Kidney (tissue), 22 donors: ENCODE measurements at places on chromosomes 12 and 14.

GRCh38 chr14:45252366-45253069 lies 484 bp downstream of the MIS18BP1 start:
- peak overlapping the region; percentile 94 for H3K27ac ChIP-seq
- no peaks in the 10 kb centered on the region for H3K36me3 ChIP-seq
- no peaks in the 10 kb centered on the region for H3K27me3 ChIP-seq
- peak overlapping the region; percentile 85 for H3K4me3 ChIP-seq
- DNase-seq: peak; percentile 20
- peaks cover 4% of the 10 kb centered on the region for H3K4me1 ChIP-seq

- H3K36me3 ChIP-seq: no peaks in the 10 kb centered on the region
- no peak for DNase-seq
- H3K27ac ChIP-seq: no peak overlapping the region
- H3K4me3 ChIP-seq: no peak overlapping the region
- H3K27me3 ChIP-seq: no peaks in the 10 kb centered on the region
These were observed 41.0 kb downstream of the HSD17B6 start for GRCh38 chr12:56804169-56804568.

DNA sequence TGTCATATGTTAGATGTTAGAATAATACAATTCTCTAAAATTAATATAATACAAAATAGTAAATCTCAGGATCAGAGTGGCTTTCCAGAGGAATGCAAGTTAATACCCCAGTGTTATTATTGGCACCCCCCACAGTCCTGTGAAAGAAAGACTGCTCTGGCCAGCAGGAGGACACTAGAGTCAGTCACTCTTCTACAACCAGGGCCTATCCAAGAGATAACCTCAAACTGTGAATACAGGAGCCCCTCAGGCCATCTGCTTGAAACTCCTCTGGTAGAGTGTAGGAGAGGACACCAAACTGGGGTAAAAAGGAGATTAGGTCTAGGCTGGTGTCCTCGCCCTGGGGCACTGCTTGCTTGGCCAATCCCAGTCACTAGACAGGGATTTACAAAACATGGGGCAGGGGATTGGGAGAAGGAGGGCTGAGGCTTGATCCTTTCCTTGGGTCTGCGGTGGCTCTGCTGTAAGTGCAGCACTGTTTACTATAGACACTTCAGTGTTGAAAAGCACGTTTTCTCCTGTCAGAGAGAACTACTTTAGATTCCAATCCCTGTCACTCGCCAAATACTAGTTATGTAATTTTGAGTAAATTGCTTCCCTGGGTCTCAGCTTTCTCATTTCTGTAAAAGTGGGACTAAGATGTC lies 44.5 kb upstream of the PTPRR start:
- no peaks in the 10 kb centered on the region for H3K27me3 ChIP-seq
- H3K36me3 ChIP-seq: no peaks in the 10 kb centered on the region
- H3K4me3 ChIP-seq: no peak overlapping the region
- DNase-seq: no peak
- H3K27ac ChIP-seq: no peak overlapping the region

DNA sequence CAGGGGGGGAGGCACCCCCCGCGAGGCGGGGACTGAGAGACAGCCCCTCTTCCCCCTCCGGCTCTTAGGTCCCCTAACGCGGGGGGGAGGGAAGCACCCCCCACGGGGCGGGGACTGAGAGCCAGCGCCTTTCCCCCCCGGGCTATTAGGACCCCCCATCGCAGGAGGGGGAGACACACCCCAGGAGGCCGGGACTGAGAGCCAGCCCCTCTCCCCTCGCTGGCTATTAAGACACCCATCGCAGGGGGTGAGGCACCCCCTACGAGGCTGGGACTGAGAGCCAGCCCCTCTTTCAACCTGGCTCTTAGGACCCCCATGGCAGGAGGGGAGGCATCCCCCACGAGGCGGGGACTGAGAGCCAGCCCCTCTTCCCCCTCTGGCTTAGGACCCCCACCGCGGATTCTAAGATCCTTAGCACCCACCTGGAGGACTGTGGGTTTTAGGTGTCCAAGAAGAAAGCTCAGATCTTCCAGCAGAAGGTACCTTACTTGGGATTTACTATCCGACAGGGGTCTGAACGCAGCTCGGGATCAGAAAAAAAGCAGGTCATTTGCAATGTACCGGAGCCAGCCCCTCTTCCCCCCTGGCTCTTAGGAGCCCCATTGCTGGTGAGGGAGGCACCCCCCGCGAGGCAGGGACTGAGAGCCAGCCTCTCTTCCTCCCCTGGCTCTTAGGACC lies 197.8 kb upstream of the PZP start:
- no peak overlapping the region for H3K4me3 ChIP-seq
- H3K27ac ChIP-seq: no peak overlapping the region
- DNase-seq: no peak
- H3K36me3 ChIP-seq: no peaks in the 10 kb centered on the region
- H3K27me3 ChIP-seq: no peaks in the 10 kb centered on the region
- no peaks in the 10 kb centered on the region for H3K4me1 ChIP-seq

DNA sequence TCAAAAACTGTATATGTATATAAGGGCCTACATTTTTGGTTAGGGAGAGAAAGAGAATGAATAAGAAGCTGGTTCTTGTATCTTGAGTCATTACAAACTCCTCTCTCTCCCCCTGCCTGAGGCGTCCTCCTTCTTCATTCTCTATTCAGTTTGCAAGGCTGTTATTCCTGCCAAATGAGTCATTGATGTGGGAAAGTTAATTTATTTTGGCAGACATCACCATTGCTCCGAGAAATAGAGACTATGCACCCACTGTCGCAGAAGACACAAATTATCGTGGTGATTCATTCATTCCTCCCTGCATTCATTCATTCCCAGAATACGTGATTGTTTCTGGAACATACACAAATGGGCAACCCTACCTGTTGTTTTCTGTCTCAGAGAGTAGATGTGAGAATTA lies 112.5 kb upstream of the MED13L start:
- no peak overlapping the region for H3K4me3 ChIP-seq
- no peak overlapping the region for H3K27ac ChIP-seq
- H3K27me3 ChIP-seq: no peaks in the 10 kb centered on the region
- DNase-seq: no peak

DNA sequence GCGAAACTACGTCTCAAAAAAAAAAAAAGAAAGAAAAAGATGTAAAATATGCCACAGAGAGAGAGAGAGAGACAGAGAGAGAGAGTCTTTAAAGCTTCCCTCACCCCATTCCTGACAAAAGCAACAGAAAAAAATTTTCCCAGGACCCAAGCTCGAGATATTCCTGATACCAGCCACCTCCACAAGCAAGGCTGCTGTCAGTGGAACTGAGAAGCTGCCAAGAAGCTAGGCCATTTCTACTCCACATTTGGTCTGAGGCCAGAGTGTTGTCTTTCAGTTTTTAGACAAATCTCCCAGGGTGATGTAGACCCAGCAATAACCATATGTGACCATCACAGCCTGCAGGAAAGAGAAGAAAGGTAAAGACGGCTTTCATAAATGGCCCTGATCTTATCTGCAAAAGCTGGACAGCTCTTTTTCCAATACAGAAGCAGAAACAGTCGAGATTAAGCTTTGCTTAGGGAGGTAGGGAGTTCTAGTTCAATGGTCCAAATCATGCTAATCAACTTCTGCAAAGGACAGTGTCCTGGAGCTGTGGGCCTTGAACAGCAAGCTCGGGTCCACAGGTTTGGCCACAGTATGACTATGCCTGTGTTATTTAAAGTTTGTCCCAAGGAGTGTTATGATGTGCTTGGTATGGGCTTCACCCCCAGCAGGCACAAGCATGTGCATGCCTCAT lies 130.3 kb upstream of the NUDT4 start:
- no peak for DNase-seq
- no peaks in the 10 kb centered on the region for H3K27me3 ChIP-seq
- H3K36me3 ChIP-seq: no peaks in the 10 kb centered on the region
- peaks cover 9% of the 10 kb centered on the region for H3K4me1 ChIP-seq
- no peak overlapping the region for H3K27ac ChIP-seq

DNA sequence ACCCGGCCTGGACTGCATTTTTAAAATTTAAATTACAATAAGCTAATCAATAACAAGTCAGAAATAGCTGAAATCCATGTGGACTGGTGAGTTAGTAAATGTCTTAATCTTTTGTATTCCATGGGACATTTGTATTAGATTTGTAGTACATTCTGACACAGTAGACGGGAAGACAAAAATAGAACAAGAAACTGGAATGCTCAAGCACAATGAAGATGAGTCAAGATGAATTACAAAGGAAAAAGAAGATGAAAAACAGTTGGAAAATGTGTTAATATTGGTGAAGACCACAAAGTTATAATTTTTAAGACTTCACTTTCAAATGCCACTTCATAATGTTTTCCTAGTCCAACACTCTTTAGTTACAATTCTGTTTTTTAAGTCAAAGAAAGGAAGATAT lies 97.8 kb upstream of the FERMT2 start:
- no peak overlapping the region for H3K27ac ChIP-seq
- H3K36me3 ChIP-seq: no peaks in the 10 kb centered on the region
- DNase-seq: no peak
- no peaks in the 10 kb centered on the region for H3K4me1 ChIP-seq

DNA sequence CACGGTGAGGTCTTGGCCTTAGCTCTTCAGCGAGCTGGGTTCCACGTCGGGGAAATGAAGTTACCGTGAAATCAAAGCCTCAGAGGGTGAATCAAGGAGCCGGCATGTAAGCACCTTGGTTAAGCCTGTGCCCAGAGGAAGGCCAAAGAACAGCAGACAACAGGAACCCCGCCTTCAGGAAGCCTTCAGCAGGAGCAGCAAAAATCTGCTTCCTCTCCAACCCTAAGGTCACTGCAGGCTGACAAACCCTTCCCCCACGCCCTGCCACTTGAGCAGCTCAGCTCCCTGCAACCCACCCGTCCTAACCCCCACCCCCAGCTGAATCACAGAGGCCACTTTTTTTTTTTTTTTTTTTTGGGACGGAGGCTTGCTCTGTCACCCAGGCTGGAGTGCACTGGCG lies 72.9 kb upstream of the LTA4H start:
- H3K27me3 ChIP-seq: no peaks in the 10 kb centered on the region
- H3K4me3 ChIP-seq: no peak overlapping the region
- H3K27ac ChIP-seq: no peak overlapping the region
- H3K4me1 ChIP-seq: no peaks in the 10 kb centered on the region
- DNase-seq: no peak
- H3K36me3 ChIP-seq: no peaks in the 10 kb centered on the region

GRCh38 chr12:958588-959123 lies 9.2 kb upstream of the RAD52 start:
- H3K36me3 ChIP-seq: no peaks in the 10 kb centered on the region
- H3K4me1 ChIP-seq: no peaks in the 10 kb centered on the region
- H3K27ac ChIP-seq: no peak overlapping the region
- no peak for DNase-seq
- H3K27me3 ChIP-seq: no peaks in the 10 kb centered on the region
- H3K4me3 ChIP-seq: no peak overlapping the region

DNA sequence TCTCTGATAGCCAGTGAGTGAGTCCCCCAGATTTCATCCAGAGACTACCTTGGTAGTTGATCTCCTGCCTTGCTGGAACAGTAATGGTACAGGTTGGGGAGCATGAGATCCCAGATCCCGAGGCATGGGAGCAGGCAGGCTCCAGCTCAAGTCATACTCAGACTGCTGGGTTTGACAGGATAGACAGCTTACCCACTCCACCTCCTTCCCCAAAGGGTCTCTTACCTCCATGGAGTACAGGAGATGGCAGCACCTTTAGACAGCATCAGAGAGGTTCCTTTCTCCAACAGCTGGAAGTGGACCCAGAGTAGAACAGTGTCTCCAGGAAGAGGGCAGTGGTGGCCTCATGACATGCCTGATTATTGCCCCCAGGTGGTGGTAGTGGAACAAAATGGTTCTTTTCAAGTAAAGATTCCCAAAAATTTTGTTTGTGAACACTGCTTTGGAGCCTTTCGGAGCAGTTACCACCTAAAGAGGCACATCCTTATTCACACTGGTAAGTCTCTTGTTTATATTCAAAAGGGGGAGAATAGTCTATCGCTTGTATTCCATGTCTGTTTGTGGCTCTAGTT lies 4.9 kb upstream of the CSAD start:
- no peak overlapping the region for H3K27ac ChIP-seq
- H3K36me3 ChIP-seq: peaks cover 43% of the 10 kb centered on the region
- no peaks in the 10 kb centered on the region for H3K27me3 ChIP-seq
- H3K4me3 ChIP-seq: no peak overlapping the region
- no peak for DNase-seq

DNA sequence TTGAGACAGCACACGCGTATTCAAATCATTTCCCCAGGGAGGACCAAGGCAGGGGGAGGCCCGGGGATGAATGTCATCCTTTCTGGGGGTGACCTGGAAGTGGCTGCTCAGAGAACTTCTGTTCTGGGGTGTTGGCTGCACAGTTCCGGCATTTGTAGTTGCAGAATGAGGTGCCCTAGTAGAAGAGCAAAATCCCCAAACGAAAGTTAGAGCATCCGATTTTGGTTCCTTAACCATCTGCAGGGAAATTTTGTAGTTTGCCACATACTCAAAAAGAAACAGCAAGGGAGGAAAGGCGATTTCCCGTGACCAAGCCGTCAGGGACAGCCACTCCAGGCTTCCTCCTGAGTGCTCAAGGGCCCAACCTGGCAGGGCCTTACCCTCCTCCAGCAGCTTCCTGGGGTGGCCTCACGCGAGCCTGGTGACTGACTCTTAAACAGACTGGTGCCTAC lies 13.0 kb upstream of the TRAF3 start:
- DNase-seq: no peak
- H3K27ac ChIP-seq: no peak overlapping the region
- no peaks in the 10 kb centered on the region for H3K27me3 ChIP-seq
- H3K36me3 ChIP-seq: no peaks in the 10 kb centered on the region
- no peak overlapping the region for H3K4me3 ChIP-seq

- H3K4me1 ChIP-seq: no peaks in the 10 kb centered on the region
- no peaks in the 10 kb centered on the region for H3K27me3 ChIP-seq
- H3K27ac ChIP-seq: no peak overlapping the region
- no peak for DNase-seq
- H3K4me3 ChIP-seq: no peak overlapping the region
These were observed 133.9 kb upstream of the FUT8 start for GRCh38 chr14:65278589-65278988.

GRCh38 chr12:108853981-108854446 lies 3.4 kb downstream of the SSH1 start:
- DNase-seq: no peak
- H3K27me3 ChIP-seq: no peaks in the 10 kb centered on the region
- H3K4me3 ChIP-seq: peak overlapping the region; percentile 9
- H3K27ac ChIP-seq: peak overlapping the region; percentile 88
- no peaks in the 10 kb centered on the region for H3K4me1 ChIP-seq

DNA sequence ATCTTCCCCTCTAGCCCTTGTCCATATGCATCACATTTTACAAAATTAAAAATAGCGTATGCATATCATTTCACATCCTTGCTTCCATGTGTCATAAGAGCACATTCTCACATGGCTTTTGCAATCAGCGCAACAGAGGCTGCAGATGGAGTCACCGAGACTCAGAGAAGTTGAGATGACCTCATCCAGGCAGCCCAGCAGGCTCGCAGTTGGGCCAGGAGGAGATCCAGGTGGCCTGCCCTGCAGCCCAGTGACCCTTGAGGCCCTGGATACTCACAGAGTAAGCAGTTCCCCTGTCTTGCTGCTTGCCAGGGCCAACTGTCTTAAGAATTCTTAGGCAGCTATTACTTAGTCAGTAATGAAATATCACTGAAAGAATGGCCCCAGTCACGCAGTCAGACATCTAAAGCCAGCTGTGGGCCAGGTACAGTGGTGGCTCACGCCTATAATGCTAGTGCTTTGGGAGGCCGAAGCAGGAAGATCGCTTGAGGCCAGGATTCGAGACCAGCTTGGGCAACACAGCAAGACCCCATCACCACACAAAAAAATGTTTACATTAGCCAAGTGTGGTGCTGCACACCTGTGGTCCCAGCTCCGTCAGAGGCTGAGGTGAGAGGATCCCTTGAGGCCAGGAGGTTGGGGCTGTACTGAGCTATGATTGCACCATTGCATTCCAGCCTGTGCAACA lies 9.1 kb downstream of the CAMKK2 start:
- DNase-seq: peak; percentile 4
- H3K4me1 ChIP-seq: peaks cover 5% of the 10 kb centered on the region
- no peaks in the 10 kb centered on the region for H3K27me3 ChIP-seq
- no peak overlapping the region for H3K27ac ChIP-seq
- H3K4me3 ChIP-seq: no peak overlapping the region
